ENCODE measurements at places on chromosomes 12 and 14.

- DNase-seq = no peak
Measured at GRCh38 chr12:131211340-131211938, 257.7 kb downstream of the ADGRD1 start.

DNA sequence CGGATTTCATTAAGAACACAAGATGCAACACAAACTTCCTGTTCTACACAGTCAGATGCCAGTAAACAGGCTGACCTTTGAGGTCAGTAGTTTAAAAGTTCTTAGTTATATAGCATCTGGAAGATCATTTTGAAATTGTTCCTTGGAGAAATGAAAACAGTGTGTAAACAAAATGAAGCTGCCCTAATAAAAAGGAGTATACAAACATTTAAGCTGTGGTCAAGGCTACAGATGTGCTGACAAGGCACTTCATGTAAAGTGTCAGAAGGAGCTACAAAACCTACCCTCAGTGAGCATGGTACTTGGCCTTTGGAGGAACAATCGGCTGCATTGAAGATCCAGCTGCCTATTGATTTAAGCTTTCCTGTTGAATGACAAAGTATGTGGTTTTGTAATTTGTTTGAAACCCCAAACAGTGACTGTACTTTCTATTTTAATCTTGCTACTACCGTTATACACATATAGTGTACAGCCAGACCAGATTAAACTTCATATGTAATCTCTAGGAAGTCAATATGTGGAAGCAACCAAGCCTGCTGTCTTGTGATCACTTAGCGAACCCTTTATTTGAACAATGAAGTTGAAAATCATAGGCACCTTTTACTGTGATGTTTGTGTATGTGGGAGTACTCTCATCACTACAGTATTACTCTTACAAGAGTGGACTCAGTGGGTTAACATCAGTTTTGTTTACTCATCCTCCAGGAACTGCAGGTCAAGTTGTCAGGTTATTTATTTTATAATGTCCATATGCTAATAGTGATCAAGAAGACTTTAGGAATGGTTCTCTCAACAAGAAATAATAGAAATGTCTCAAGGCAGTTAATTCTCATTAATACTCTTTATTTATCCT, 13.5 kb downstream of the PTGER2 start:
- DNase-seq = no peak

DNA sequence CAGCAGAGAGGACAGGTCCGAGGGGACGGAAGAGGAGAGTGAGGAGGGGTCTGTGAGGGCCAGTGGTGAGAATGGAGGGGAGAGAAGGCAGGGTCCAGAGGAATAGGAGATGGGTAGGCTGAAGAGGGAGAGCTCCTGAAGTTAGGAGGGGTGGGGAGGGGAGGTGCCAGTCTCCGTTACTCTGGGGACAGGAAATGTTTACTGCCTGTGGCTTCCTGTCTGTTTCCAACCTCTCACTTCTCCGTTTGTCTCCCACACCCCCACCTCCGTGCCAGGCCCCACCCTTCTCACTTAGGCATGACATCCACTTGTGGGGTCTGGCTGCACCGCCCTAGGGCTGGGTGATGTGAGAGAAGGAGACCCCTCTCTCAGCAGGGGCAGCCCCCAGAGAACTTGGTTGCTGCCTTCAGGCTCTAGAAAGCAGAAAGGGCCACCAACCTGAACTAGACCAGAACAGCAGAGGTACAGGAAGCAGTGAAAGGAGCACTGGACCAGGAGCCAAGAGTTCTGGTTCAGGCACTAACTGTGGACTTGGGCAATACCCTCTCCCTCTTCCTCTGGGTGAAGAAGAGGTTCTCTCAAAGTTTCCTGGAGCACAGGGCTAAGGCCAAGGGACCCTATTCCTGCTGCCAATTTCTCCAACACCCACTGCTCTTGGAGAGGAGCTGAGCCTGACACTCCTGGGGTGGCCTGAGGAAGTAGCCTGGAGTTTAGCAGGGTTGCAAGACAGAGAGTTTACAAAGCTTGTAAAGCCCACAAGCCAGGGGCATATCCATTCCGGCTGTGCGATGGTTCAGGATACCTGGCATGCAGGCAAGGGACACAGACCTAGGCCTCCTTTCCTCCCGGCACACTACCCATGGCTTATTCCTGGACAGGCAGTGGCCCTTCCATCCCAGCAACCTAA, 5.5 kb downstream of the ITGA5 start:
- DNase-seq = peak; percentile 55

- DNase-seq = no peak
Measured at GRCh38 chr12:94190623-94191022, 42.2 kb downstream of the PLXNC1 start.

DNA sequence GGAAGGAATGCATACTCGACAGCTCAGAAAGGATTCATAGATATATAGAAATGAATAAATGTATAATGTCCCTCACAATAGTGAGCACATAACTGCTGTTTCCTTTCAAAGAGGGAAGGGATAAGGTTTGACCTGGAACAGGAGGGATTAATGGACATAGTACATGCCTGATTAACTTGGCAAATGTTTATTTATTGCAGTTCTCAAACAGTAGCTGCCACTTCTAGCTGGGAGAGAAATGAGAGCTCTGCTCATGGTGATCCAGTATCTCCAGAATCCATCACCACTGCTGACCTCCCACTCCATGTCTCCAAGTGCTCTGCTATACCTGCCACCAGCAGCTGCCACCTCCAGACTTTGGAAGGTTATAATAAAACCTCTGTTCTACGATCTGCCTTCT, 108.1 kb downstream of the LRIG3 start:
- no peak for DNase-seq

DNA sequence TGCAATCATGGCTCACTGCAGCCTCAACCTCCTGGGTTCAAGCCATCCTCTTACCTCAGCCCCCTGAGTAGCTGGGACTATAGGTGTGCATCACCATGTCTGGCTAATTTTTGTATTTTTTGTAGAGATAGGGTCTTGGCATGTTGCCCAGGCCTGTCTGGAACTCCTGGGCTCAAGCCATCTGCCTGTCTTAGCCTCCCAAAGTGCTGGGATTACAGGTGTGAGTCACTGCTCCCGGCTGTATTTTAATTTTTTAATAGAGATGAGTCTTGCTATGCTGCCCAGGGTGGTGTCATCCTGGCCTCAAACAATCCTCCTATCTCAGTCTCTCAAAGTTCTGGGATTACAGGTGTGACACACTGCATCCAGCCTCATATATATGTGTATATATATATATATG, 31.7 kb upstream of the GPRC5A start:
- no peak for DNase-seq

- DNase-seq = no peak
Measured at GRCh38 chr12:50442178-50442908, 41.7 kb downstream of the LARP4 start.

DNA sequence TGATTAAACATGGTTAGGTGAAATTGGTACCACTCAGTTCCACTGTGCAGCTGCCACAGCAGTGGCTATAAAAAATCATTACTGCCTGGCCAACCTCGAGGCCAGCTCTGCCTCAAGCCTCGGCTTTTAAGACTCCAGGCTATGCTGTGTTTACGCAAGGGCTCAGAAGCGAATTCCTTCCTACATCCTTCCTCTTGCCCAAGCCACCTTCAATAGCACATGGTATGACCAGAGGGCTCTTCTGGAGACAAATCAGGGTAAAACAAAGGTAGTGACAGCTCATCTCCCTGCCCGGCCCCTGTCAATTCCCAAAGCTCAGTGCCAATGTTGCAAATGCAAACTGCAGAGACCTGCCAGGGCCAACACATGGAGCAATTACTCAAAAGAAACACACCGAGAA, 31.9 kb downstream of the NUAK1 start:
- DNase-seq = no peak

- no peak for DNase-seq
Measured at GRCh38 chr12:22627371-22627770, 2.4 kb downstream of the ETNK1 start.

DNA sequence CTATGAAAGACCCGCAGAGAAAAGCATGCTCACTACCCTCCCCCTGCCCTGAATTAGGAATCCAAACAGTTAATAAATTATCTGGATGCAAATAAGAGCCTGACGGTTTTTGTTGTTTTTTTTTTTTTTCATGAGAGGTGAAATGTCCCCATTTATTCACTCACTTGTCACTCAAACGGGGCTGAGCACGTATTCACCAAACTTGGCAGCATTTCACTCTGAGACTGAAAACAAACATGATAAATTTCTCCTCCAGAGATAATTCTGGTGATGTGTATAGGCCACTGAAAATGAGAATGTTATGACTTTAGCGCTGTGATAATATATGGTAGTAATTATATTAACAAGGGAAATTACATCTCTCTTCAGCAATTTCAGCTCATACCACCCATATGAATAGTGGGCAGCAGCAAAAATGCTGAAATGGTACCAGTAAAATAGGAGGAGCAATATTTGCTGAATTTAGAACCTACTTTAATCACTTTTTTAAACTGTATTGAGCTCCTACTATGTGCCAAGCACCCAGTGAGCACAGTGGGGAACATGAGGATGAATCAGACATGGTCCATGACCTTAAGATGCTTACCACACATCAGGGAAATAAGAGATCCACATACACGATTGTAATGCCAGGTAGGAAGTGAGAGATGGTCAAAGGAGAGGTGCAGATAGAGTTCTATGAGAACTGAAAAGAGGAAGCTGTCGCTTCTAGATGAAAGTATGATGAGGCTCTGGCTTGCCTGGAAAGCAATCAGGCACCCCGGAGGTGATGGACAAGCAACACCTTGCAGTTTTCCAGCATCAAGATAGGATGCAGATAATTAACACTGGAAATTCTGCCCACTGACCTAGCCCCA, 286.5 kb upstream of the TMPO start:
- DNase-seq = no peak

- DNase-seq = no peak
Measured at GRCh38 chr12:98948343-98948949, 303.4 kb downstream of the APAF1 start.

- DNase-seq = no peak
Measured at GRCh38 chr12:52037248-52037861, 13.9 kb upstream of the NR4A1 start.

GRCh38 chr14:70807898-70808415, 1.4 kb downstream of the MAP3K9 start:
- peak; percentile 64 for DNase-seq

DNA sequence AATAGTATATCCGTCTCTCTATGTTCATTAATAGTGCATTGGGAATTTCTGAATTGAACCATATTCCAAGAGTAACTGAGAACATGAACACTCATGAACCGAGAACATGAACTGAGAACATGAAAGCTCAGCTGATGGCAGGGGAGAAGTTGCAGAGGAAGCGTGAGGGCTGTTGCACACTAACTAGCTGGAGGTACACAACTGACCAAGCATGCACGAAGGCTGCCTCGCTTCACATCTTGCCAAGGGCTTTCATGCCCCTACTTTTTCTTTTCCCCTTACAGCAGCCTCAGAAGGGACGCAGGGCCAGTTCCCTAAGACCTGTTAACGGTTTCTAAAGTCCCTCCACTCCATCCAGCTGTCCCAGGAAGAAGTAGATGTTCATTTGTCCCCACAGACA, 4.3 kb downstream of the RNASE1 start:
- DNase-seq = no peak

DNA sequence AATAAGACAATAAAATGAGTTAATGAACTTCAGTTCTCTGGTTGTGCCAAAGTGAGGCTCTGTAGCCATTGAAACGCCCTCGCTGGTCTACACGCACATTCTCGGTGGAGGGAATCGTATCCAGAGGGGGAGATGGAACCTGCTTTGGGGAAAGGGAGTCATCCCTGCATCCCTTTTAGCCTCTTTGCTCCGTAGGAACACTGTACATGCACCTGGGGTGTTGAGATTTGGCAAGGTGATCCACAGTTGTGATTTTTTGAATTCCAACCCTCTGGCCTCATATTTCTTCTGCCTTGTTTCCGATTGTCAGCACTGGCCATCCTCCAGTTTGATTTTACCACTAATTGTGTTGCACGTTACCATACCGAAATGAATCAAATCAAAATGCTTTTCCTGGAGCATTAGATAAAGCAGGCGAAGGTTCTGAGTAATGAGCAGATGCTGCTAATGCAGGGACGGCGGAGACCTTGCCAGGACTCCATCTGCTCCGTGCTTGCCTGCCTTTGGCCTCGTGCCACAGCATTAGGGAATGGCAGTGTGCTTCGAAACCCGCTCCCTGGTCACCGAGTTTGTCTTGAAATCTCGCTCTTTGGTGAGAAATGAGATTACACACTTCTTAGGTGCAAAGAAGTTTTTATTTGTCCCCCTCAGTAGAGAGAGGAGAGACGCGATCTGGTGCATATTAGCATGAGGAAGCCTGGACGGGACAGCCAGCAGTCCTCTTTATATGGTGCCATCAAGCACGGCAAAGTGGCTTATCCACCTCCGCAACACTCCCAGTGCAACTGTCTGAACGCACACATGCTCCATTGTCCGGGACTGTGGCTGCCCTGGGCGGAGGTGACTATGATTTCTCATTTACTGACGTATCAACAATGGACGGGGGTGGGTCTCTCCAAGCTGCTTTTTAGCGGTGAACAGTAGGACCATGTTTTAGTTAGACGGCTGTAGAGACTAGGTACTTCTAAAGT, 59.1 kb downstream of the FBXW8 start:
- no peak for DNase-seq

- DNase-seq = no peak
Measured at GRCh38 chr14:42710071-42710470, 1103.4 kb downstream of the LRFN5 start.

- DNase-seq = no peak
Measured at GRCh38 chr12:98618952-98619351, 25.5 kb downstream of the SLC25A3 start.

- DNase-seq = no peak
Measured at GRCh38 chr12:57094208-57095160, 5.6 kb downstream of the NAB2 start.

- DNase-seq = no peak
Measured at GRCh38 chr12:132354982-132355680, 25.7 kb upstream of the GALNT9 start.

DNA sequence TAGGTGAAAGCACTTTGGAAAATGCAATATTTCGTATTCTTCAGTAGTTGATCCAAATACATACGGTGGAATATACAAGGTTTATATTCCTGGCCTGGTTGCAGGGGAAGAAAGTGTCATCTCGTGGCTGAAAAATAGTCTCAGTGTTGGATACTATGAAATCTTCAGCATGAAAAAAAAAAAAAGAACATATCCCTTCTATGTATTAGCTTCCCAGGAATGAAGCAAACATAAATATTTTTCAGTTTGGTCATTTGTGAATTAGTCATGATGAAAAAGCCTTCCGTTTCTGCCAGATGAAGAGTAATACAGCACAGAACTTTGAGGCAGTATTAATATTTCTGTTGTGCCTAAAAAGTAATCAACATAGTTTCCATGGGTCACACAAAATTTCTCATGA, 36.7 kb downstream of the FLRT2 start:
- DNase-seq = no peak
